OCI-M1 (cell line): ENCODE measurements at places on chromosomes 2 and 18.

DNA sequence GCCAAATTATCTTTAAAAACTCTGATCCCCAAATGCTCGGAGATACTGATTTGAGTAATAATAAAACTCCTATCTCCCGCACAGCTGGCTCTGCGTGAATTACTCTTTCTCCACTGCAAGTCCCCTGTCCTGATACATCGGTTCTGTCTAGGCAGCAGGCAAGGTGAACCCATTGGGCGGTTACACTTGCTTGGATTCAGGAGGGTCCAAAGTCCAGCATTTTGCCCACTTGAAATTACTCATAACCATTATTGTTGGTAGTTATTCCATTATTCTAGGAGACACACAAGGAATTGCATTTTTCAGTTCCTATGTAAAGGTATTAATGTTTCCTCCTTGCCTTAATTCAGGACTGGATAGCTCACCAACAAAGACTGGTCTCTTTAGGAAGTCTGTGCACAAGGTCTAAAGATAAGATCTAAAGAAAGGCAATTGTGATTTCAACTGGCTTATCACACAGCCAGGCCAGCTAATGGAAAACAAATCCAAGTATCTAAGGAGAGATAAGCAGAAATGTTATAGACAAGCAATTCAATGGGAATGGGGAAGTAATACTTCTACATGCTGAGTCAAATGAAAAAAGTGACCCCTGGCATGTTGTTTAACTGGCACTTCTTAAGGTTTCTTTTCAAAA, 23.2 kb upstream of the NPC1 start:
- DNase-seq: no peak

- peak; percentile 69 for DNase-seq
Measured at GRCh38 chr2:238106698-238107524, 6.8 kb downstream of the ESPNL start.

DNA sequence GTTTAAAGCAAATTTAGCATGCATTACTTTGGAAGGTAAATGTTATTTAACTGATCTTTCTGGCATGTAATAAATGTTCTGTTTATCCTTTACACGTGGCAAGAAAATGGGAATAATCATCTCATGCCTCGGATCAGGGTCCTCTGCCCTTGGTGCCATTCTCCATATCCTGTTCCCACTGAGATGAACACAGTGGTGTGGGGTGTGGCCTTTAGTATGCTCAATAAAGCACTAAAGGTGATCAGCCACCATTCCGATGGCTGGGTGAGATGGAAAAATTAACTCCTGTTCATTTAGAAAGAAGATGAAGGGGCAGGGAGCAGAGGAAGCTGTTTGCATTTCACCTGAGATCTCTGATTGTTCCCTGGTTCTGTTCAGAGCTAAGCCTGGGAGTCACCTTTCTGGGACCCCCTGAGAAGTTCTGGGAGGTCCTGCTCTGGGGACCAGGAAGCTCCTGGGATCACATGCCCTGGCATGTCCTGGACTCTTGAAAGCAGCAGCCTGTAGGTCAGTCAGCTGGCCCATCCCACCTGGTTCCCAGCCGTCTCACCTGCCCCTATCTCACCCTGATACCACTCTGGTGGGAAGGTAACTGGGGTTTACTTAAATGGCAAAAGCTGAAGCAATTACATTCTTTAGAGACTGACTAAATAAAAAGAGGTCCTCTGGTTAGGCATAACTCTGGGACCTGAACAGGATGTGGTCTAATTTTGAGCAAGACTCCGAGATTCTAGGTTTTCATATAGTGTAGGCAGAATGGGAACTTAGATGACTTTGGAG, 288.9 kb upstream of the EPAS1 start:
- no peak for DNase-seq

GRCh38 chr2:240439698-240440151, 4.3 kb downstream of the GPC1 start:
- DNase-seq: no peak

DNA sequence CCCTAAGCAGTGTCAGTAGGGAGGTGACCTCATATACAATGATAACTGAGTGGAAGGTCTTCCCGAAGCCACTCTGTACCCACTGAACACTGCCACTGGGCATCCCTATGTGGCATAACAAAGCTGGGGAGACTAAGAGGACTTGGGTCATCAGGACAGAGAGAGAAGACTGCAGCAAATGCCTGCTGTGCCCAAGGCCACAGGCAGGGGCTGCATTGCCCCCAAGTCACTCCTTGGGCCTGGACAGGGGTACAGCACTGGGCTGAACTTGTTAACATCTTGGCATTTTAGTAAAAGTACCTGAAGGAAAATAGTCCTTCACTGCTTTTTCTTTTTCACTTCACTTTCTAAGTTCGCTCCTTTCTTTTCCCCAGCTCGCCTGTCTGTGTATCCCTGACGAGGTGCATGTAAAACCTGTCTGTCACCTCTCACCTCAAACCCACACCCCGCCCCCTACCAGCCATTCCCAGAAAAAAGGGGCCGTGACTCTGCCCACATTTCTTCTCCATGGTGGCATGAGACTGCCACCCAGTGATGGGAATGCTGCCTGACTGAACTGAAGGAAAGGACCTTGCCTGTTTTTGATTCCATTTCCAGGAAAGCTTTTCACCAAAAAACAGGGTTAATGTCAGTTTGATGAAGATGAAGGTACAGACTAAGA, 62.9 kb downstream of the MTHFD2 start:
- DNase-seq: peak; percentile 20

DNA sequence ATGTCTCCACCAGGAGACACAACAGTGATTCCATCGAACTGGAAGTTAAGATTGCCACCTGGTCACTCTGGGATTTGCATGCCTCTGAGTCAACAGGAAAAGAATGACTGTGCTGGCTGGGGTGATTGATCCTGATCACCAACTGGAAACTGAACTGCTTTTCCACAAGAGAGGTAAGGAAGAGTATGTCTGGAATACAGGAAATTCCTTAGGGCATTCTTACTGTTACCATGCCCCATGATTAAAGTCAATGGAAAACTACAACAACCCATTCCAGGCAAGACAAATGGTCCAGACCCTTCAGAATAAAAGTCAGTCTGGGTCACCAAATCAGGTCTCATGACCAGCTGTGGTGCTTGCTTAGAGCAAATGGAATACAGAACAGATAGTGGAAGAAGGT, 12.0 kb upstream of the DDX1 start:
- no peak for DNase-seq

- no peak for DNase-seq
Measured at GRCh38 chr2:238911376-238912227, 63.7 kb downstream of the TWIST2 start.

GRCh38 chr2:240507060-240507777, 50.6 kb downstream of the ANKMY1 start:
- DNase-seq: no peak

GRCh38 chr2:23536326-23536725, 151.3 kb downstream of the KLHL29 start:
- no peak for DNase-seq

DNA sequence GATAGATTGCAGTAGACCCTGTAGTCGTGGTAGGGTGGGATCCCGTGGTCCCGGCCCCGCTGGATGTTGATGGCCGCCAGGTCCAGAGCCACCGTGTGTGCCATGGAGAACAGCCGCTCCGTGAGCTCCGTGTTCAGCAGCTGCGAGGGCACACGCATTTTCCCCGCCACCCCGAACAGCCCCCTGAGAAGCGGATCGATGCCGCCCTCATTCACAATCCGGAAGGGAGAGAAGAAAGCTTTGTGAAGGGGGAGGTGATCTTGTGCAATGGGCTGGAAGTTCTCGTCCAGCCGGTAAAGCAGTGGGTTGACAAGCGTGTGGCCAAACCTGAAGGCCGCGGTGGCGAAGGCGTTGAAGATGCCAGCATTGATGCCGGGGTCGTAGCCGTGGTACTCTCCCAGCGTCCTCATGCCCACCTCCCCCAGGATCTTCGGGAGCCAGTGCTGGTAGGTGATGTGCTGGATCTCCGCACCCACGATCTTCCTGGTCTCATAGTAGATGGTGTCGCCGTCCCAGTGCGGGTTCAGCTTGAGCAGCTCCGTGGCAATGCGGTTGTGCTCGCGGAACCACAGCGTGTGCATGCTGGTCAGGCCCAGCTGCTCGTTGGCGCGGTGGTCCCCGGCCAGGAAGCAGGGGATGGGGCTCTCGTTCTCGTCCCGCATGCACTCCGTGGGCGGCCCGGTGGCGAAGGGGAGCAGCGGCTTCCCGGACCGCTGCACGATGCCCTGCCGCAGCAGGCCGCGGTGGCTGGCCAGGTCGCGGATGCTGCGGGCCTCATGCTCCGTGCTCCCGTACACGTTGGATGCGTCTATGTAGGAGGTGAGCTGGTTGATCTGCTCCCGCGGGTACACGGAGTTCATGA, 95.8 kb downstream of the PXDN start:
- DNase-seq: no peak

DNA sequence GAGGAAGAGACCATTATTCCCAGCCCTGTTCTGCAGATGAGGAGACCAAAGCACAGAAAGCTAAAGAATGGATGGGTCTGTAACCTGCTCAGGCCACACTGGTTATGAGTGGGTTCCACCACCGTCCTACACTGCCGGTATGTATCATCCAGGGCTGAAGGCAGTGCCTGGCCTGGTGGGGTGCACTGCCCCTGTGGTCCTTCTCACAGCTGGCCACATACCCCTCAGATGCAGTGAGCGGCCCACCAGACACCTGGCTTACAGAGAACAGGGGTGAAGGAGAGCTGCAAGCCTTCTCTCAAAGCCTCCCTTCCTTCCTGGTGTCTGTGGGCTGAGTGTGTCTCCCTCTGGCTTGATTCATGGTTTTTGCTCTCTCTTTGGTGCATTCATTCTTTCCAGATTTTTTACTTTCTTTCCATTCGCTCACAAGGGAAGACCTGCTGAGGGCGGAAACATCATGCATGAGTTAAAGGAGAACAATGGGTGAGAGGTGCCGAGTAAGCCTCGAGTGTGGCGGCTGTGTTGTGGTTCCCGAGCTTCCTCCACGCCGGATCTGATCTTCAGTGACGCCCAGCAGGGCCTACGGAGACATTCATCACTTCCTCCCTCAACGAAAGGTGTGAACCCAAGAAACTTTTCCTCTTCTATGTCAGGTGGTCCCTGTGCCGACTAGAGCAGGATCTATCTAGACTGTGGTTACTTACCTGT, 62.1 kb upstream of the REL start:
- no peak for DNase-seq

GRCh38 chr2:232506709-232507108, 13.5 kb upstream of the PRSS56 start:
- DNase-seq: no peak

DNA sequence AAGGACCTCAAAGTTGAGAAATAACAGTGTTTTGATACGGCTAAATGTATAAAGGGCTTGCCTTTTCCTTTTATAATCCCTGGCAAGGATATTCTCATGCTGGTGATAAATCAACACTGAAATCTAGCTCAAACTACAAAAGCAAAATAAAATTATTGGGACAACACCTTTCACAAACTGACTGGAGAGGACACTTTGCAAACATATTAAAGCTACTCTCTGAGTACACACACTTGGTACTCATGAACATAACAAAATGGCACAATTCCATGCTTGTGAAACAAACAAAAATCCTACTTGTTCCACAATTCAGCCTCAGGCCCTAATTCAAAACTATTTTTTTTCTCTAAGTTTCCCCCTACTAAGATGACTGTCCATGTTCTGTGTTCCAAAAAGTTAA, 305.8 kb downstream of the ETAA1 start:
- no peak for DNase-seq

- DNase-seq: no peak
Measured at GRCh38 chr2:205932861-205933260, 153.1 kb downstream of the INO80D start.

GRCh38 chr2:20595439-20596192, 55.3 kb downstream of the HS1BP3 start:
- DNase-seq: no peak

- DNase-seq: no peak
Measured at GRCh38 chr2:127516041-127516762, 10.1 kb downstream of the IWS1 start.

GRCh38 chr2:159449504-159450124, 163.1 kb upstream of the WDSUB1 start:
- peak; percentile 14 for DNase-seq

- no peak for DNase-seq
Measured at GRCh38 chr2:48750128-48750739, 5.3 kb downstream of the LHCGR start.

DNA sequence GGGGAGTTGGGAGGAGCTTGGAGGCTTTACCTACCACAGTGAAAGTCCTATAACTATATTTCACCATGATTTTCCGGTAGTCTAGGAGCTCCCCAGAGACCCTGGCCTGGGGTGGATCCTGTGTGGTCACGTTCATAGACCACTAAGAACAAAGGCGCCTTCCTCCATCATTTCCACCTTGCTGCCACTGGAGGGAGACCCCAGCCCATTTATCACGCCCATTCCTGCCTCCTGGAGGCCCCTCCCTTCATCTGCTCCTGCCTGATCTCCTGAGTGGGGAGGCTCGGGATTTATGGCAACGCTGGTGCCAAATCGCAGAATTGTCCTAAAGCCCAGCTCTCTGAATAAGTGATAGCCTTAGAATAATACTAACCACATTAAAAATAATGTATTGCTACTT, 507.6 kb upstream of the SPHKAP start:
- peak; percentile 2 for DNase-seq

- peak; percentile 95 for DNase-seq
Measured at GRCh38 chr2:215831296-215831913, 181.9 kb downstream of the MREG start.

DNA sequence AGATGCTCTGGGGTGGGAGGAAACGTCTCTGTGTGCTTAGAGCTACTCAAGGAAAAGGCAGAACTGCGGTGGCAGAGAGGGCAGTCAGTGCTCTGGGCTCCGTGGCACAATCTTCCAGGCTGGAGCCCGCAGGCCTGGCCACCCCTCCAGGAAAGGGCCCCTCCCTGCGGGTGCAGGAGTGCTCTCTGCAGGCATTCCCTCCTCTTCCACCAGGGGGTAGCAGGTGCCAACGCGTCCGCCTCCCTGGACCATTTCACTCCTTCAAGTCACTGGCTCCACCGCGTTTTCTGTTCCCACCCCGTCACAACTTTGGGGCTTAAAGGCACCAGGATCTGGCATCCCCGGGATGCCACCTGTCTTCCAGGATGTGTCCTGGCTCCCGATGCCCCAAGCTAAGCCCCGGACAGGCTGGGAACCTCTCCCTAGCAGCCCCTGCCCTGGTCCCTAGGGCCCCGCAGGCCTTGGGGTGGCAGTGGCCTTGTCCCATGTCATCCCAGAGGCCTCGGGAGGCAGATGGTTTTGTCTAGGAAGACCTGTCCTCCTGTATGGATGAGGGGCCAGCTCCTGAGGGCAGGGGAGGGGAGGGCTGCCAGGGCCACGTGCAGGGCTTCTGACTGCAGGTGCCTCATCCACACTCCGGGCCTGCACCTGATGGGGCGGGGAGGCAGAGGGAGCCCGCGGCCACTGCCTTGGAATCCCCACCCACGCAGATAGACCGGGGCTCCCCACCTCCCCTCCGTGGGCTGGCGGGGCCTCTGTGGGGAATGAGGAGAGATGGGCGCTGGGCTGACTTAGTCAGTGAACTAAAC, 26.4 kb downstream of the KCNIP3 start:
- DNase-seq: no peak
